ENCODE measurements at places on chromosomes 7 and 10.

DNA sequence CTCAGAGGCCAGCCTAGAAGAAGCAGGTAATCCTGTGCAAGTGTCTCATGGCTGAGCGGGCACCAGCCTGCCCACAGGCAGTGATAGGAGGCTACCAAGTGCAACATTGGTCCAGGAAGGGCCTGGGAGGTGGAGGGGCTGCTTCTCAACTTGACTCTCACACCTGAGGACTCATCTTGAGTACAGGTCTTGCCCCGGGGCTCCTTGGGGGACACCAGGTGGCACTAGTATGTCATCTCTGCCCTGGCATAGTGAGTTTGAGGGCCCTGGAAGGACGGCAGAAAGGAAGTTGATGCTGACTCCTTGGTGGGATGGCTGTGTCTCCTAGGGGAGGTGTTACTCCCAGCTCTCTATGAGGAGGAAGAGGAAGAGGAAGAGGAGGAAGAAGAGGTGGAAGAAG is 2.3 kb downstream of the CCDC136 start:
- DNase-seq: no peak

DNA sequence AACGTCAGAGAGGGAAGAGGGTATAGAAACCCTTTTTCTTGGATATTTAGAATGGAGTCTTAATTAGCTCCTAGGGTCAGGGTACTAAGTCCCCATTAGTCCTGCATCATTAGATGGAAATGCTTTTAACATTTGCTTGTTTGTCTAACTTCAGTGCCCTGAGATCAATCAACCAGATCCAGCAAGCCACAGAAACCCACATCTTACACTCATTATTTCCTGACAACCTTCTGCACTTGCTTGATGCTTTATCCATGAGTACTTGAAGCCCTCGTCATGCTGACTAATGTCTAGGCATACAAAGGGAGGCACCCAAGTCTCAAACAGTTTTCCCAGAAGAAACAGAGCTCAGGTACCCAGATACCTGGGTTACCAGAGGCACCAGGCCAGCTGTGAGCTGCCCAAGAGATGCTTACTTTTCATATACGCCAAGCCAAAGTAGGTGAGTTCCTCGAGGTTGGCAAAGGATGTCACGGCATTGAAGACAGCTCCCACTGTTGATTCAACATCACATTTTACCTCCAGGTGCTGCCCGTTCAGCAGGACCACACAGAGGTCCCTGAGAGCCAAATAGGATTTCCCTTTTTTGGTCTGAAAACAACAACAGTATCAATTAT is 42.7 kb downstream of the FRMPD2 start:
- DNase-seq: no peak

DNA sequence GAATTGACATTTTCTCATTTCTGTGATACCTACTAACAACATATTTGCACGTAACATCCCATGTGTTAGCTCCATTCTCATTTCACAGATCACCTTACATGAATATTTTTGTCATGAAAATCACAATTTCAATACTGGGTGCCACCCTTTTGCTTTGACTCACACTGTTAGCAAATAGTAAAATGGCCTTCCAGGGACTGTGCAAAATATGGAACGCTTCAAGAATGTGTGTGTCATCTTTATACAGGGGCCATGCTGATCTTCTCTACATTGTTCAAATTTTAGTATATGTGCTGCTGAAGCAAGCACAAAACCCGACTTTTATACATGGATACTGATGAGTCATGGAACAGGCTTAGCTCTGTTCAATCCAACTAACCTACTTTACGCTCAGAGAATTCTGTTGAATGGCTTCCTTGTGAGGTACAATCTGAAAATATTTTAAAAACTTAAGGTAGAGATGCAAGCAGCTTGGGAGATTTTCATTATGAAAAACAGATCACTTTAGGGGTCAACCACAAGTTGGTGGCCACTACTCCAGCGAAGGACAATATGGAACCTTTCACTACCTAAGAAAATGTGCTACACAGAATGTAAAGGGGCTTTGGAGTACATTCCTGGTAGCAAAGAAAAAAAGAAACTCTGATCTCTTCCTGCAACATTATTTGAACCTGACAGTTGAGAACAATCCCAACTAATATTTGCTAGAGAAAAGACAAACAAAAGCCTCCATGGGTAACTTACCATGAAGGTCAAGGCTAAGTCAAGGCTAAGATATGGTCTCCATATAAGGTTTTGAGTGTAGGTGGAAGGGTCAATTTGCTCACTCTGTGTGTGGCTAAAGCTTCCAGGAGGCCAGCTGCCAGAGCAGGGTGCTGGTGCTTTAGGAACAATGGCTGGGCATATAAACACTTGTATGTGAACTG is 11.9 kb downstream of the ANKRD26 start:
- no peak for DNase-seq

DNA sequence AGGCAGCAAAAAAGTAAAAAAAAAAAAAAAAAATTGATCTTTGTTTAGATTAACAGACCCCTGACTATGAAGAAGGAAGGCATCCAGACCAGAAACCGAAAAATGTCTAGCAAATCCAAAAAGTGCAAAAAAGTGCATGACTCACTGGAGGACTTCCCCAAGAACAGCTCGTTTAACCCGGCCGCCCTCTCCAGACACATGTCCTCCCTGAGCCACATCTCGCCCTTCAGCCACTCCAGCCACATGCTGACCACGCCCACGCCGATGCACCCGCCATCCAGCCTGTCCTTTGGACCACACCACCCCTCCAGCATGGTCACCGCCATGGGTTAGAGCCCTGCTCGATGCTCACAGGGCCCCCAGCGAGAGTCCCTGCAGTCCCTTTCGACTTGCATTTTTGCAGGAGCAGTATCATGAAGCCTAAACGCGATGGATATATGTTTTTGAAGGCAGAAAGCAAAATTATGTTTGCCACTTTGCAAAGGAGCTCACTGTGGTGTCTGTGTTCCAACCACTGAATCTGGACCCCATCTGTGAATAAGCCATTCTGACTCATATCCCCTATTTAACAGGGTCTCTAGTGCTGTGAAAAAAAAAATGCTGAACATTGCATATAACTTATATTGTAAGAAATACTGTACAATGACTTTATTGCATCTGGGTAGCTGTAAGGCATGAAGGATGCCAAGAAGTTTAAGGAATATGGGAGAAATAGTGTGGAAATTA is 19.4 kb downstream of the GATA3 start:
- DNase-seq: no peak

DNA sequence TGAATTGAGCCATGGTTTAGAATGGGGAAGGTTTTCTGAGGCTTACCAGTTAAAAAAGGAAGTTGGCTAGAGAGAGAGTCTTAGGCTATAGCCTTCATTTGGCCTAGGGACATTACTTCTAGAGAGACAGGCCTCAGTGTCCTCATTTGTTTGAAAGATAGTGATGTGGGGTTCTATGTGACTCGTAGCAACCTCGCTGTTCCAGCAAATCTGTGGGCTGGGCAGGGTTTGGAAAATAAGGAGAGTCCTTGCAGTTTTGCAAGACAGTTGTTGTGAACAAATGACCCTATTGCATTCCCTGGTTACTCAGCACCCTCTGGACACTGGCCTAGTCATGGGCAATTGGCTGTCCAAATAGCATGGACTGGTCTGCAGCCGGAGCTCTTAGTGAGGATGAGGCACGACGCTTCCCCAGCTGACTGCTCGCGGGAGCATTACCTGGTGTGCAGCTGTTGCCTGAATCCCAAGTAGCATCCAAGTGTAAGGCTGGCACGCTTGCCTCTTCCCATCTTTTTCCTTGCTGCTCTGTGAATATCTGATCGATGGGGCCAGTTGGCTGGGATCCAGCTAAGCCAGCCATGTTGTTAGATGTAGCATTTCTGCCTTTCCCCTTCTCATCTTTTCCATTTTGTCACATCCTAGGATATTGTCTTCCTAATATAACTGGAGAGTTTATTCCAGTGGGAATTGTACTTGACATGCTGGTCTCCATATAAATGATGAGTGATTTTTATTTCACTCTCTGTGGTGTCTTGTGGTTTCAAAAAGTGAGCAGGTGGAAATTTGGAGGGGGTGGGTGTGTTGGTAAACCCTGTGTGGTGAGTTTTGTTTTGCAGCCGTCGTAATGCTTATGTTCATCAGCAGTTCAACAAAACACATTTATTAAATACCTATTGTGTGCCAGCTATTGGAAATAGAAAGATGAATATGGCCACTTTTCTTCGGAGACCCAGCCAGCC is 99.8 kb downstream of the SND1 start:
- no peak for DNase-seq

GRCh38 chr10:78176320-78177317 is 143.0 kb downstream of the RPS24 start:
- no peak for DNase-seq

DNA sequence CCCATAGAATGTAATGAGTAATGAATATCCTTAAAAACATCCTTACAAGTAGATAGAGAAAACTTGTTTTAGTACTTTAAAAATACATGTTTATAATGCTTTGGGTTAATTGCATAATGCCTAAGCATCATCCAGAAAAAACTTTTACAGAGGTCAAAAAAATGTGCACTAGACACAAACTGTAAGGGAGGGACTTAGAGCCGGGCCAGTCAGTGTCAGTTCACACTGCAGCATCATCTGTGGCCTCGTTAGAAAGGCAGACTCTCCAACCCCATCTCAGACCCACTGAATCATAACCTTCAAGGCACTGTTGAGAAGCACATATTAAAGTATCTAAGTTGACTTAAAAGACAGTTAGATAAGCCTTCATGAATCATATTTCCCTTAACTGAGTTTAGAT is 230.1 kb upstream of the PRPS1L1 start:
- DNase-seq: no peak

DNA sequence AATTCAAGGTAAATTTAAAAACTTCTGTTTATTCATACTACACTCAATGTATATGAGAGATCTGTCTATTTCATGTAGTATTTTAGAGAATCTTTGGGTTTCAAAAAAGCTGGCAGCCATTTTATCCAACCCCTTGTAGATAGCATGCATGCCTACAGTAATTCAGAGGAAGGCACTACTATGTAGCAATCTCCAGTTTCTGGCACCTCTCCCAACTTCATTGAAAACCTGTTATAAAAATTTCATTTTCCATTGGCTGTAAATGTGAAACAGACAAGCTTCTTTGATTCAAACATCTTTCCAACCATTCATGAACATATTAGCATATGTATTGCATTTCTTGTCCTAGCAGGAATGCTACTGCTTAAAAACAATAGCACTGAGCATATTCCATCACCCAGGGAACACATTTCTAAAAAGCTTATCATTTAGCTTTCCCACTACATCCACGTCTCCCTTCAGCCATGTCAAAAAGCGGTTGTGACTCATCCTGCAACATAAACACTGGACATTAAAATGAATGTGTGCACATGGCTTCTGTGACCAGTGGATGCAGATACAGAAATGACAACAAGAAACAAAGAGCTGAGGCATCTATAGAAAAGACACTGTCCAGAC is 330.4 kb upstream of the AOAH start:
- DNase-seq: no peak

DNA sequence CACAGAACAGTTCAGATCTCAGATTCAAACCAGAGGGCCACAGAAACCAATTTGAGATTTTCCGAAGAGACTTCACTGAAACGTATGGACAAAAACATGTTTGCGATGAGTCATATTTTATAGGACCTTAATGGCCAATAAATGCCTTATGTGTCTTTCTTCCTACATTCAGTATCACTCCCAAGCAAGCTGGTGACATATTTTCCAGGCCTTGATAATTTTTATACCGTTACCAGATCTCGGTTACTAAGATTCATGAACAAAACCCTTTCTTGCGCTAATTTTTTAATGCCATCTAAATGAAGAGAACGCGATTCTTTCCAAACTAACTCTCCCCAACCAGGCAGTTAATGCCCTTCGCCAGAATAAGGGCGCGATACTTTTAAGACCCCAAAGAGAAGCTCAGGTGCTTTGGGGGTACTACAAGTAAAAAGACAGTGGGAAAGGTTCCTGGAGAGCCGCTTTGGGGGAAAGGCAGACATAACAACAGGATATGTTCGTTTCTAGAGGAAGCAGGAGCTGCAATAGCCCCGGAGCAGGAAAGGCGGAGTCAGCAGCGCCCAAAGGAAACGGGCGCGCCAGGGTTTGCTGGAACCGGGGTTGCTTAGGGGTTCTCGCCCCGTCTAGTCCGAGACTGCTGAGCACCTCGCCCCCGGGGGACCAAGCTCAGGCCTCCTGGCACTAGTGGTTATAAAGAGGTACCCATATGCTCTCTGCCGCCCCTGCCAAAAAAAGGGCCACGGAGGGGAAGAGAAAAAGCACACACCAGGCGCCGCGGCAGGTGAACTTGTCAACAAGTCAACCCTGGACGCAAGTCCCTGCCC is 884 bp downstream of the ICA1 start:
- DNase-seq: peak; percentile 42

GRCh38 chr7:153509768-153510167 is 542.4 kb upstream of the DPP6 start:
- DNase-seq: no peak

- no peak for DNase-seq
These were observed 84.1 kb downstream of the PTPRE start for GRCh38 chr10:127990846-127991542.

GRCh38 chr7:39509912-39510311 is 56.3 kb upstream of the YAE1 start:
- no peak for DNase-seq

- DNase-seq: no peak
These were observed 624.7 kb upstream of the IGFBP3 start for GRCh38 chr7:46545790-46546189.

GRCh38 chr10:301536-301935 is 166.3 kb downstream of the ZMYND11 start:
- DNase-seq: no peak

DNA sequence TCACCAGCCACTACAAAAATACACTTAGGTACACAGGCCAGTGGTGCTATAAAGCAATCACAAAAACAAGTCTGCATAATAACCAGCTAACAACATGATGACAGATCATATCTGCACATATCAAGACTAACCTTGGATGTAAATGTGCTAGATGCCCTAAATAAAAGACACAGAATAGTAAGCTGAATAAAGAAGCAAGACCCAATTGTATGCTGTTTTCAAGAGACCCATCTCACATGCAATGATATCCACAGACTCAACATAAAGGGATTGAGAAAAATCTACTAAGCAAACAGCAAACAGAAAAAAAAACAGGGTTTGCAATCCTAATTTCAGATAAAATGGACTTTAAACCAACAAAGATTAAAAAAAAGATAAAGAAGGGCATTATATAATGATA is 505.4 kb upstream of the FZD8 start:
- no peak for DNase-seq

- no peak for DNase-seq
These were observed 54.4 kb downstream of the ARMH3 start for GRCh38 chr10:102001435-102002068.

DNA sequence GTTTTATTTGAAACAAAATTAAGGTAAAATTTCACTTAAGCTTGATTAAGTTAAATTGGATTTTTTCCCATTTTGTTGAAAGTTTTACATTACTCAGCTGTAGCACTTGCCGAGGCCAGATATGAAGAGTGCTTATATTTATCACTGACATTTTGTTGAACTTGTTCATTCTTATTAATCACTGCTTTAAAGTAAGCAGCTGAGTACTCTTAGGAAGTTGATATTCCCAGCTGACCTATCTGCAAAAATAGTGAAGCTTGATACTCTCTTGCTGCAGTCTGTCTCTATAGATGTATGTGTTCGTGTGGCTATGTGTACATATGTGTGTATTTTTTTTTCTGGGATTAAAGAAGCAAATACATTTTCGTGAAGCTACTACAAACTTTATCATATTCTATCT is 150.0 kb downstream of the SKAP2 start:
- DNase-seq: no peak

GRCh38 chr7:18224138-18224537 is 196.5 kb upstream of the PRPS1L1 start:
- DNase-seq: no peak

Data from bone marrow (tissue), 2 donors.